ENCODE measurements at places on chromosomes 2 and 18. TPM values are rescaled to one million over a fixed set of nuclear protein-coding genes. Genes with fewer than 3 reads are reported as not detected.

The ZAP70 gene
- total RNA-seq, result 180 TPM

DNA sequence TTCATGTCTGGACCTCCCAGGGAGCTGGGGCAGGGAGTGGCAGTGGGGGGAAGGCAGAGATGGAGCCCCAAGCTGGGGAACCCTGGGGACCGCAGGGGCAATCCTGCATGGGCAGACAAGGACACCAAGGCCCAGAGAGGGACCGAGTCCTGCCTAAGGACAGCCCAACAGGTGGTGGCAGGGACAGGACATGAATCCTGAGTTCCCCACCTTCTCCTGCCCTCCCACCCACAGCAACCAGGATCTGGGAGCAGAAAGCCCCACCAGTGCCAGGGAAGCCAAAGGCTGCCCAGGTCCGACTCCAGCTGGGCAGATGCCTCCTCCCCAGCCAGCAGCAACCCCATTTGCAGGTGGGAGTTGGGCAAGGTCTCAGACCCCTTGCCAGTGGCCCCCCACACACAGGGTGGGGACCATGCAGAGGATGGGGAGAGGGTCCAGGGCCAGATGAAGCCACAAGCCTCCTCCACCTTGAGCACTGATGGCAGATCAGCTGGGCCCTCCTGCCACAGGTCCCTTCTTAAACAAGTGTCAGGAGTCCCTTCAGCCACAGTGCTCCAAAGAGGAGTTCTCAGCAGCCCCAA is 6.3 kb downstream of the ADRA2B start:
- no peak for DNase-seq

GRCh38 chr2:167388497-167388896 is 500.2 kb downstream of the XIRP2 start:
- no peak for DNase-seq

The UGT1A6 gene
- not detected for total RNA-seq

GRCh38 chr2:78721355-78722033 is 304.0 kb upstream of the REG3G start:
- no peak for DNase-seq

- peak; percentile 76 for DNase-seq
Measured at GRCh38 chr2:201643216-201643890, at the start of gene TMEM237. Gene TMEM237, minus strand, starts transcription at chr2:201643503. Its CDS starts 103 bp downstream, at chr2:201643400.

The ELOA2 gene
- total RNA-seq, result not detected

DNA sequence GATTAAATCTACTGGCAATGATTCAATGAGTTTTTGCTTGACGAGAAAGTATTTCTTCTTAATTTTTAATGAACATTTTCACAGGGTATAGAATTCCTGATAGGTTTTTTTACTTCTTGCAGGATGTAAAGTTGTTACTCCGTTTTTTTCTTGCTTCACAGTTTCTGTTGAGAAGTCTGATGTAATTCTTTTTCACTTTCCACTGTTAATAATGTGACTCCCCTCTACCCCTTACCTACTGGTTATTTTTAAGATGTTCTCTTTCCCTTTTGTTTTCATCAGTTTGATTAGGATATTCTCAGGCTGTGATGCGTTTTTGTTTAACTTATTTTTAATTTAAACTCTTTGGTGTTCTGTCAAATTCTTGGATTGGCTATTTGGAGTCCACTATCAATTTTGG is 933.9 kb upstream of the PIK3C3 start:
- no peak for DNase-seq

The ANKRD30BL gene
- total RNA-seq, result not detected

The RGPD5 gene
- 31.7 TPM for total RNA-seq

The DAPL1 gene
- not detected for total RNA-seq

GRCh38 chr18:62586151-62586774 is 63.4 kb downstream of the ZCCHC2 start:
- peak; percentile 61 for DNase-seq

The TNFRSF11A gene
- total RNA-seq, result 2.5 TPM

The ALPG gene
- not detected for total RNA-seq

- DNase-seq, result no peak
Measured at GRCh38 chr2:78592491-78592890, 433.0 kb upstream of the REG3G start.

The SH3RF3 gene
- 0.27 TPM for total RNA-seq

GRCh38 chr18:40851014-40851429 is 1104.0 kb upstream of the PIK3C3 start:
- DNase-seq, result no peak

GRCh38 chr18:46156843-46157242 is 52.7 kb downstream of the HAUS1 start:
- DNase-seq, result no peak

GRCh38 chr2:144745424-144745823 is 225.5 kb upstream of the ZEB2 start:
- DNase-seq, result no peak

The SGO2 gene
- 19.9 TPM for total RNA-seq

DNA sequence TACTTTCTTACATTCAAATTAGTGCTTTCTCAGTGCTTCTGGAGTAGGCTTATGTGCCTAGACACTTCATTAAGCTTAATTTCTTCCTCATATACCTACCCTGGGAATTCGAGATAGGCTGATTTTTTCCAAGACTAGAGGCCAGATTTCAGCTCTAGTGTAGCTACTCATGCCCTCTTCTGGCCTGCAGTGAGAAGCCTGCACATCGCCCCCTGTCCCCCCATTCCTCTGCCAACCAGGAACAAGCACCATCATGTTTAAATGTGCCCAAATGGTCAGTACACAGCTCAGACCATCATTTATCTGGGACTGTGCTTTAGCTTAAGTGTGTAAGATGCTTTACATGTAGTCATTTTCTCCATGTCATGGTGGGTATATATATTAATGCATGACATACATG is 1218.8 kb upstream of the LRRTM1 start:
- no peak for DNase-seq

- DNase-seq, result no peak
Measured at GRCh38 chr18:60668583-60668982, 296.0 kb upstream of the MC4R start.

The TUBA3E gene
- total RNA-seq, result not detected

The PROC gene
- total RNA-seq, result 0.13 TPM

The SULT6B1 gene
- not detected for total RNA-seq

GRCh38 chr2:70083344-70084156 is 3.7 kb upstream of the PCBP1 start:
- DNase-seq, result no peak

- DNase-seq, result no peak
Measured at GRCh38 chr18:42719221-42719620, 396.3 kb downstream of the RIT2 start.

DNA sequence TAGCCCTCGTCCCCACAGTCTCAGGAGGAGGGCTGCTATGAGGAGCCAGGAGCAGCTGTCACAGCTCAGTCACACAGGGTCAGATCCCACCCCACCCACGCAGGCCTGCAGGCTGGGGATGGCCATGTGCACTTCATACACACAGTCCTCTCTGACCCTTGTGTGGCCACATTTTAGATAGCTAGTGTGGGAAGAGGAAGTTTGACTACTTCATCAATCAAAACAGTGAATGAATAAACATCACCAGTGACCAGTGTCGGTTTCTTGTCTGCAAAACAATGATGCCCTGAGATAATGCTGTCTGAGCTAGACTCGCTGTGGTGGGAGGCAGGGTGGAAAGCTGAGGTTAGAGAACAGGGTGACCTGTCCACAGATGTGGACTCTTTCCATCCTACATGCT is 107.1 kb downstream of the PIEZO2 start:
- no peak for DNase-seq

- DNase-seq, result no peak
Measured at GRCh38 chr2:177329064-177329463, 63.5 kb upstream of the AGPS start.

The MYL12A gene
- total RNA-seq, result 348 TPM

DNA sequence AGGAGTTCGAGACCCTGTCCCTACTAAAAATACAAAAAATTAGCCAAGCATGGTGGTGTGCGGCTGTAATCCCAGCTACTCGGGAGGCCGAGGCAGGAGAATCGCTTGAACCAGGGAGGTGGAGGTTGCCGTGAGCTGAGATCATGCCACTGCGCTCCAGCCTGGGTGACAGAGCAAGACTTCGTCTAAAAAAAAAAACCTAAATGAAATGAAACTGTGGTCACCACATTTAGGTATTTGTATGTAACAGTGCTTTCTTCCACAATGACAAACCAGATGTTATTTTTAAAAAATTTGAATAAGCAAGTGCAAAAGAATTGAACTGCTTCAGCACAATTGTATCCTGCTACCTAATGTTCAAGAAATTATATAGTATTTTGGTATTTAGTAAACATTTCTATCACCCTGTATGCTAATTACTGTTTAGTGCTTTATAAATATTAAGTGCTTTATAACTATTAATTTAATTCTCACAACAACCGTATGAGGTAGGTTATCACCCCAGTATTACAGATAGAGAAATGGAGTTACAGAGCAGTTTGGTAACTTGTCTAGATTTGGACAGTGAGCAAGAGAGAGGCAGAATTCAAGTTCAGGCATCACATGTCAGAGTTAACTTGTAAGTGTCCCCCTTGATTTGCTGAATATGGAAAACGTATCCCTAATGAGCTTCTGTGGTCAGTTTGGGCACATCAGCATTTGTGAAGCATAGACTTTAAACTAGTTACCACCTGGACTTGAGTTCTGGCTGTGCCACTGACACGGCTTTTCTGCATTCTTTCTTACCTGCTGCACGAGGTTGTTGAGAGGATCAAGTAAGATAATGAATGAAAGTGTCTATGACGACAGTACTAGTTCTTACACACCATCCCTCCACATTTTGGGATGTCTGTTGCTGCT is 14.4 kb downstream of the PHLPP1 start:
- no peak for DNase-seq

- DNase-seq, result no peak
Measured at GRCh38 chr2:123999681-124000080, 25.4 kb upstream of the CNTNAP5 start.

GRCh38 chr2:207746131-207746530 is 23.6 kb downstream of the FZD5 start:
- DNase-seq, result no peak

DNA sequence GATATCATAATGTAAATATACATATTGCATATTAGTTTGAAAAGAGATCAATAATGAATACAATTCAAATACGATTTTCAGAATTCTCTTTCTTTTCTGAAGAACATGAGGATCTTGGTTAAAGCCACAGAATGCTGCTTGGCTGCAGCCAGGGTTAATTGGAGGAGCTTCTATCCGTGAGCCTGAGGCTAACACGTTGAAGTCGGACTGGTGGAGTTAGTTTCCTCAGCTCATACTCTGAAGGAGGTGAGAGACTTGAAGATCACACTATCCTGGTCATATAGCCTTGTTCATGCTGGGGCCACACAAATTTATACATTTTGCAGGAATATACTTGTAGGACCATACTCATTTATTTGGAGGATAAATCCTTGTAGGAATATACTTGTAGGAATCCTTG is 335.8 kb downstream of the TRIB2 start:
- DNase-seq, result no peak

The MC2R gene
- not detected for total RNA-seq

All from CD8-positive, alpha-beta memory T cell (primary cell).